ENCODE measurements at places on chromosomes 5 and 9.

- H3K27ac ChIP-seq: no peak overlapping the region
- H3K27me3 ChIP-seq: no peaks in the 10 kb centered on the region
- DNase-seq: no peak
- no peaks in the 10 kb centered on the region for H3K36me3 ChIP-seq
- H3K4me1 ChIP-seq: no peaks in the 10 kb centered on the region
- H3K4me3 ChIP-seq: no peak overlapping the region
These were observed 12.5 kb downstream of the RFX3 start for GRCh38 chr9:3513265-3513818.

DNA sequence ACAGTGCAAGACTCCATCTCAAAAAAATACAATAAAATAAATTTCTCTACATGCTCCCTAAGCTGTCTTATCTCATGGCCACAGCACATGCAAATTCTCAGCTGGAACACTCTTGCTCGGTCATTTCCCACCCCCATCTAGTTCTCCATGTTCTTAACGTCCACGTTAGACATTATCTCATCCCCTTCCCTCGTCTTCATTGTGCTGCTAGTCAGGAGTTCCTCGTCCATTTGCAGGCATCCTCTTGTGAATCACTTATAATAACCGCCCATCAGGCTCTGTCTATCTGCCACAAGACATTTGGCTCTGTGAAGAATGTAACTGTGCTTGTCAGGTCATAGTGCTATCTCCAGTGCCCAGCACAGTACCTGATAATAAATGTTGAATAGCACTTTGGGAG, 32.9 kb upstream of the GOLGA1 start:
- no peaks in the 10 kb centered on the region for H3K4me1 ChIP-seq
- no peaks in the 10 kb centered on the region for H3K27me3 ChIP-seq
- no peak for DNase-seq

DNA sequence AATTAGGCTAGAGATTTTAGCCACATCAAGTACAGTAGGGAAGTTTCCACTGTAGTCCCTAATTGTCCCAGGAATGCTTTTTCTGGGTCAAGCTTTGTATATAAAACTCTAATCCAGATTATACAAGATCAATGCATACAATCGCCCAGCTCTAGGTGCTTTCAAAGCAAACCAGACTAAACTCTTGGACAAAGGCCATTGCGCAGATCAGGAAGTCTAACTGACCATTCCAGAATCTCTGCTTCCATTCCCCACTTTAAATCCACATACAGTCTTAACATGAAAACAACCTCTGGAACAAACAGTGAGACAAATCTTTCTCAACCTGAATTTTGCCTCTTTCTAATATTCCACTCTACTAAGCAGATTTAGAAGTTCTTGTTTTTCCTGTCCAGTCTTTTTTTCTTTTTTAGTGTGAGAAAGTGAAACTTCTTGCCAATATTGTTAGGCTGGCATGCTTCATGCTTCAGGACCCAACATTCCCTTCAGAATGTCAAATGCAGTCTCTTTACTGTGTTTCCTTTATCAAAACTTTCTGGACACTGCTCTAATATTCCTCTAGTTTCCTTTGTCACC, 76.1 kb downstream of the ITGA1 start:
- H3K27me3 ChIP-seq: no peaks in the 10 kb centered on the region
- DNase-seq: no peak
- H3K4me3 ChIP-seq: no peak overlapping the region
- no peaks in the 10 kb centered on the region for H3K4me1 ChIP-seq

GRCh38 chr5:79133121-79133656, 21.6 kb downstream of the BHMT start:
- no peaks in the 10 kb centered on the region for H3K36me3 ChIP-seq
- H3K27ac ChIP-seq: no peak overlapping the region
- no peak for DNase-seq
- no peak overlapping the region for H3K4me3 ChIP-seq

DNA sequence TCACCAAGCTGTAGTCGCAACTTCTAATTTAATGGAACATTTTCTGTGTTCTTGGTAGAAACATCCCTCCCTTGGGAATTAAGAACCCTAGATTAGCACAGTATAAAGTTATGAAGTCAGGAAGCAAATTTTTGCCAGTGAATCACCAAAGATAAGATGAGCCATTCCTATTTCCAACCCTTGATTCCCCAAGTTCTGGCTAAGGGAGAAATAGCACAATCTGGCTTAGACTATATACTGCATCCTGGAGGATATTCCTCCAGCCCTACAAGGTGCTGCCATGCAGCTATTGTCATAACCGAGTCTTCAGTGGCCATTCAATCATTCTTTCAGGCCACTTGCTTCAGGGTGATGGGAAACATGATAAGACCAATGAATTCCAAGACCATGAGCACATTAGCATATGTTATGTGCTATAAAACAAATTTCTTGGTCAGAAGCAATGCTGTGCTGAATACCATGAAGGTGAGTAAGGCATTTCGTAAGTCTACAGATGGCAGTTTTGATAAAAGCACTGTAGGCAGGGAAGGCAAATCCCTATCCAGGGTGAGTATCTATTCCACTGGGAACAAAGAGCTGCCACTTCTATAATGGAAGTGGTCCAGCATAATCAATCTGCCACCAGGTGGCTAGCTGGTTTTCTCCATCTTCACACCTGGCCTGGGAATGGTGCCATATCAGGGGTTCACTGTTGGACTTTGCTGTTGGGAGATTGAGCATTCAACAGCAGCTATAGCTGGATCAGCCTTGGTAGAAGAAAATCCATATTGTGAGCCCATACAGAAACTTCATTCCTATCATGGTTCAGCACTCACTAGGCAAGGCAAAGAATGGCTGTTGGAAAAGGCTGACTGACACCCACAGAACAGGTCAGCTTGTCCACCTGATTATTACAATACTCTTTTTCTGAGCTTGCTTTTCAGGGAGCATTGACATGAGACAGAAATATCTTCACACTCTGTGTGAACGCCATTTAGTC, 19.6 kb upstream of the ARL15 start:
- DNase-seq: no peak
- H3K36me3 ChIP-seq: no peaks in the 10 kb centered on the region
- peaks cover 12% of the 10 kb centered on the region for H3K27me3 ChIP-seq
- H3K27ac ChIP-seq: no peak overlapping the region

- no peaks in the 10 kb centered on the region for H3K36me3 ChIP-seq
- H3K4me1 ChIP-seq: no peaks in the 10 kb centered on the region
- DNase-seq: no peak
- no peak overlapping the region for H3K4me3 ChIP-seq
- H3K27ac ChIP-seq: no peak overlapping the region
These were observed 198.7 kb downstream of the VPS13A start for GRCh38 chr9:77375956-77376532.

DNA sequence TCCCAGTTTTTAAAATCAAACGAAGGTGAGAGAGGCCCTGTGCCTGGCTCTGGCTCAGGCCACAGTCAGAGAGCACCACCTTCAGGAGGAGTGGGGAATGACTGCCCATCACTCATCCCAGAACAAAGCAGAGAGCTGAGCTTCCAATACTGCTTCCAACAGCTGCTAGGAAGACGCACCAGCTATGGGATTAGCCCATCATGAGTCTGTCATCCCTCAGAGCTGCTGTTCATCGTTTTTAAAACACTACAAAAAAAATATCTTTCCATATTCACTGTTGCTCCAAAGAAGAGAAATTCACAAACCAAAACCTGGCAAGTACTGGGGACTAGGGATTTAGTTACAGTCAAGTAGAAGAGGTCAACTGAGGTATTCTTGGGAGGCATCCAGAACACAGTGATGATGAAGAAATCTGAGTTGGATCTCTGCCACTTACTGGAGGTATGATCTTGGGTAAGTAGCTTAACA, 102.4 kb downstream of the CDK5RAP2 start:
- H3K4me1 ChIP-seq: no peaks in the 10 kb centered on the region
- no peaks in the 10 kb centered on the region for H3K27me3 ChIP-seq
- no peak overlapping the region for H3K27ac ChIP-seq
- DNase-seq: no peak

DNA sequence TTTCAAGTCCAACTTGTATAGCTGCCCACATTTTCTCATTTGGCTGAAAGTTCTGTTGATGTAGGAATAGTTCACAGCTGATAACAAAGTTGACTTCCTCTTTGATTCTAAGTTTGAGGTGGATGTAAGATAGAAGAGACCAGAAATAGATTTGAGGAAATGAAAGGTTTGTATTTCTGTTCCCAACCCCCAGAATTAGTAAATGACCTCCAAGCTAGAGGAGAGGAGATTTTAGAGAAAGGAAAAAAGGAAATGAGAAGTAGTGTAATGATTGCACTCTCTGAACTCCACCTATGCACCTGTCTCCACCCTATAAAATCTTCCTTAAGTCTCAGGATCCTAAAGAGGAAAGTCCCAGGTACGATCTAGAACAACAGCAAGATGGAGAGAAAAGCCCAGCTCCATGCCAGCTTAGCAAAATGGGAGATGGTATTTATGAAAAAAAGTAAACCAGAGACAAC, 130.4 kb upstream of the POC5 start:
- no peak for DNase-seq
- H3K27me3 ChIP-seq: no peaks in the 10 kb centered on the region
- no peak overlapping the region for H3K27ac ChIP-seq

- no peak overlapping the region for H3K27ac ChIP-seq
- DNase-seq: no peak
- H3K4me3 ChIP-seq: no peak overlapping the region
These were observed 21.8 kb upstream of the PPP2CA start for GRCh38 chr5:134247428-134248224.

- H3K4me3 ChIP-seq: no peak overlapping the region
- H3K27ac ChIP-seq: no peak overlapping the region
- no peaks in the 10 kb centered on the region for H3K4me1 ChIP-seq
- no peak for DNase-seq
These were observed 58.3 kb upstream of the TGFBR1 start for GRCh38 chr9:99046542-99047071.

DNA sequence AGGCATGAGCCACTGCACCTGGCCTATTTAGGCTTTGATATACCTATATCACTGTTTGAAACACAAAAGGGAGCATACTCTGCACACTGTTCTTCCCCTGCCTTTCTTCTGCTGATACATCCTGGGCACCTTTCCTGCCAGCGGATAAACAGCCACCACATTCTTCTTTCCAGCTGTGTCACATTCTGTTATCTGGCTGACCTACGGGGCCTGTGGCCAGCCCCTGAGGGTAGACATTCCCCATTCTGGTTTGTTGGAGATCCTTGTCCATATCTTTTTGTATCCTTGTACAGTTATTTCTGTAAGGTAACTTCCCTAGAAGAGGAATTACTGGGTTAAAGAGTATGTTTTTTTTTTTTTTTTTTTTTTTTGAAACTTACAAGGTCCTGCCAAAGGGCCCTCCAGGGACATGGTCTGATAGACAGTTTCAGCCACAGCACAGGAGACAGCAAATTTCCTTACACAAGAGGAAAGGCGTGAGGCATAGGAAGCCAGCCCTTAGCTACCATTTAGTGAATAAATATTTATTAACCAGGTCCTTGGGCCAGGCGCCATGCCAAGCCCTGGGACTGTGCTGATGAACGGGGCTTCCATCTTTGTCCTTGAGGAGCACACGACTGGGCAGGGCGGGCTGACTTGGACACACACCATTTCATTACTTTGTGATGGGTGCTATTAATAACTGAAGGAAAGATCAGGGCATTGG, 57.8 kb downstream of the ERGIC1 start:
- no peak for DNase-seq
- H3K36me3 ChIP-seq: peaks cover 45% of the 10 kb centered on the region
- no peaks in the 10 kb centered on the region for H3K4me1 ChIP-seq
- H3K4me3 ChIP-seq: no peak overlapping the region
- no peak overlapping the region for H3K27ac ChIP-seq
- no peaks in the 10 kb centered on the region for H3K27me3 ChIP-seq

- peaks cover 10% of the 10 kb centered on the region for H3K36me3 ChIP-seq
- H3K4me1 ChIP-seq: peaks cover 15% of the 10 kb centered on the region
- DNase-seq: no peak
- no peak overlapping the region for H3K27ac ChIP-seq
- H3K27me3 ChIP-seq: no peaks in the 10 kb centered on the region
- no peak overlapping the region for H3K4me3 ChIP-seq
These were observed 55.2 kb downstream of the ERBIN start for GRCh38 chr5:65981548-65981947.

GRCh38 chr9:19498015-19498414, 89.2 kb downstream of the ACER2 start:
- no peak for DNase-seq
- no peaks in the 10 kb centered on the region for H3K36me3 ChIP-seq
- no peak overlapping the region for H3K4me3 ChIP-seq
- H3K27ac ChIP-seq: no peak overlapping the region
- H3K27me3 ChIP-seq: no peaks in the 10 kb centered on the region

- no peaks in the 10 kb centered on the region for H3K4me1 ChIP-seq
- no peak overlapping the region for H3K27ac ChIP-seq
- no peak for DNase-seq
- no peak overlapping the region for H3K4me3 ChIP-seq
- H3K27me3 ChIP-seq: no peaks in the 10 kb centered on the region
- no peaks in the 10 kb centered on the region for H3K36me3 ChIP-seq
These were observed 1047.3 kb upstream of the SEMA6A start for GRCh38 chr5:117621921-117622320.

DNA sequence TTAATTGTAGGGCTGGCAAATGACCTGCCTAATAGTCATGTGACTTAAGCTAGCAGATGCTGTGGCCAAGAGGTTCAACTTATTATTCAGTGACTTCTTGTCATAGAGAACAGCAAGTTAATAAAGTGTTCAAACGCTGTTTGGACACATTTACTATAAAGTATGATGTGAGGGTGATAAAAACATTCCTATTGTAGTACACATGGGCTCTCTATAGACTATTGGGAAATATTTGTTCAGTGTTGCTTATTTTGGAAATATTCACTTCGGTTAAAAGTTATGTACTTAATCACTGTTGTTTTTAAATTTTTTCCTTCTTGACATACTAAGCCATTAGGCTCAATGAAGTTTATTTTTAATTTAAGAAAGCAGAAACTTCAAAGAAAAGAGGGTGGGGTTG, 345.0 kb downstream of the NNT start:
- no peak overlapping the region for H3K4me3 ChIP-seq
- no peaks in the 10 kb centered on the region for H3K27me3 ChIP-seq
- no peak overlapping the region for H3K27ac ChIP-seq
- DNase-seq: no peak
- H3K4me1 ChIP-seq: no peaks in the 10 kb centered on the region

DNA sequence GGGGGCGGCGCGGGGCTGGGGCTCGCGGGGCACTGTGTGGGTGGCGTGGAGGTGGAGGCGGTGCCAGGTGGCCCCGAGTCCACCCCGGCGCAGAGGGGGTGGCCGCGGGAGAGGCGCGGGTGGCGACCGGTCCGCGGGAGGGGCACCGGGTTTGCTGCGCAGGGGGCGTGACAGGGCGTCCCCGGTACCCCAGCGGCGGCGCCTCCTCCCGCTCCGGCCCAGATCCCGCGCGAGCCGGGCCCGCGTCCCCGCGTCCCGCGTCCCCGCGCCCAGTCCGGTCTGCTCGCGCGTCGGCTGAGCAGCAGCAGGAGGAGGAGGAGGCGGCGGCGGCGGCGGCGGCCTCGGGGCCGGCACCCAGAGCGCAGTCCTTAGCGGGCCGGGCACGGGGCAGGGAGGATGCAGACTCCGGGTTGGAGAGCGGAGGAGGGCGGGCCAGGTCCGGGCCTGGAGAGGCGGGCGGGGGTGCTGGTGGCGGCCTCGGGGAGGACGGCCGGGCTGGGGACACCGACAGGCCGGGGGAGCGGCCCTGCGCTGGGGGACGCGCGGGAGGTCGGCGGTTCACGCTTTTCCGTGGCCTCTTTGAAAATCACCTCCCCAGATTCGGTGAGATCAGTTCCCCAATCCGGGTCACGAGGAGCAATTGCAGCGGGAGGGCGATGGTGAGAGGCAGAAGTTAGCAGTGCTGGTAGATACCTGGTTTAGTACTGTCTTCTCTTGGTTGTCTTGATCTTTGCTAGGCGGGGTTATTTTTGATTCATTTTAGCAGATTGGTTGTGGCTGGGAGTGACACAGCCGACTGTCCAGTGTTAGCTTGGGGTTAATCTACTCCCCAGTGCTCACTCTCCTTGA, 1.7 kb downstream of the TRIO start:
- peaks cover 7% of the 10 kb centered on the region for H3K4me1 ChIP-seq
- H3K27me3 ChIP-seq: peaks cover 33% of the 10 kb centered on the region
- peak overlapping the region; percentile 87 for H3K4me3 ChIP-seq
- H3K27ac ChIP-seq: no peak overlapping the region
- H3K36me3 ChIP-seq: no peaks in the 10 kb centered on the region

All from T-cell (primary cell).